ENCODE measurements at places on chromosomes 4 and X. TPM values are rescaled to one million over a fixed set of nuclear protein-coding genes. Genes with fewer than 3 reads are reported as not detected.

- DNase-seq, result peak; percentile 44
Measured at GRCh38 chrX:101208152-101208905, 11.3 kb upstream of the DRP2 start.

GRCh38 chrX:16836371-16836770 is 33.8 kb downstream of the RBBP7 start:
- peak; percentile 53 for DNase-seq

DNA sequence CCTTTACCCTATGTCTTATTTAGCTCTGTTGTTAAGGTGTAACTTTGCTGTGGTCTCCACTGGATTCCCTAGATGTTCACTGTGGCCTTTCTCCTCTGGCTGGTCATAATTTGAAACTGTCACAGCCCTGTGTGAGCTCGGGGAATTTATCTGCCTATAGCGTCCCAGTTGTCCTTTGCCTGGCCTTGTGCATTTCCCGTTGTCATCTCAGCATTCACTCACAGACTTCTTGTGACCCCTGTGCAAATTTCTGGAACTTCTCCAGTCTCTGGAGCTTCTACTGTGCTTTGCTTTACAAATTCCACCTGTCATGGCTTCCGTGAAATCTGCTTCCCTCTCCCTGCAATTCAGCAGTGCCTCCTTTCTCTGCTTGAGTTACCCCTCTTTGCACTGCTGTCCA is 106.7 kb downstream of the WWC2 start:
- DNase-seq, result no peak

- DNase-seq, result no peak
Measured at GRCh38 chrX:47707031-47707780, 48.2 kb upstream of the UXT start.

The NAT8L gene
- total RNA-seq, result 2.8 TPM

The SMIM31 gene
- total RNA-seq, result not detected

The CT45A1 gene
- total RNA-seq, result 34.0 TPM

The LRBA gene
- 11.2 TPM for total RNA-seq
